SJSA1 (cell line): ENCODE measurements at places on chromosomes 3 and 15. TPM values are rescaled to one million over a fixed set of nuclear protein-coding genes. Genes with fewer than 3 reads are reported as not detected.

FAM81A gene
- total RNA-seq, result 1.6 and 2.8 TPM in 2 replicates

GPR62 gene
- not detected in 2 replicates for total RNA-seq

DNA sequence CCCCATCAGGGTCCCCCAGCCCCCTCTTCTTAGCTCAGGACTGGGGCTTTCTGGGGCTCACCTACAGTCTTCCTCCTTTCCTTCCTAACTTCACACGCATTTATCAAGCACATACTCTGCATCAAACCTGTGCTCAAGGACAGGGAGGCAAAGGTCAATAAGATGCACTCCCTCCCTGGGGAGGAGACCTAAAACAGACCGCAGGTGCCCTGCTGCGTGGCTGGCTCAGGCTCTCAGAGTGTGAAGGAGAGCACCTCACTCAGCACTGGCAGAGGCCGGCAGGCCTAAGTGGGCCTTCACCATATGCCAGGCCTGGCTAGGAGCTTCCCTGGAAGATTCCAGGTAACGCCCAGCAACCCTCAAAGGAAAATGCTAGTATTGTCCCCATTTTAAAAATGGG lies 16.5 kb downstream of the LIPC start:
- H3K36me3 ChIP-seq, result no peaks in the 10 kb centered on the region
- no peak overlapping the region for H3K4me3 ChIP-seq
- H3K4me1 ChIP-seq, result peaks cover 45% of the 10 kb centered on the region
- peak overlapping the region; percentile 79 for H3K27ac ChIP-seq
- no peak for DNase-seq

DNA sequence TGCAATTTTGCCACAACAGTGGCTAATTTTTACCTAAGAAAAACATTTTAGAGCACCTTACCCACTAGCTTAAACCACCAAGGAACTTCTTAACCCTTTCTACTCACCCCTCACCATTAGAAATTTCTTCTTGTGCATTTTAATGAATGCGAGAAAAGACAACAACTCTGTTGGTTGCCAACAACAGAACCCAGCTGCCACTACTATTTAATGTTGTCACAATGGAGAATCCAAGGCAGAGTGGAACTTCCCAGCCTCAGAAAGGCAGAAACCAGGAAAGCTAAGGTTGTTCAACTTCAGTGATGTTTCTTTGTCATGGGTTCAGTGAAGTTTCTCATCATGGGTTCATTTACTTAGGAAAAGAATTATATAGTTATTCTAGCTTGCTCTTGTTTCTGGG lies 325.2 kb upstream of the ARL6 start:
- DNase-seq, result no peak
- no peaks in the 10 kb centered on the region for H3K36me3 ChIP-seq
- no peaks in the 10 kb centered on the region for H3K27me3 ChIP-seq
- no peak overlapping the region for H3K27ac ChIP-seq
- H3K4me1 ChIP-seq, result no peaks in the 10 kb centered on the region

DNA sequence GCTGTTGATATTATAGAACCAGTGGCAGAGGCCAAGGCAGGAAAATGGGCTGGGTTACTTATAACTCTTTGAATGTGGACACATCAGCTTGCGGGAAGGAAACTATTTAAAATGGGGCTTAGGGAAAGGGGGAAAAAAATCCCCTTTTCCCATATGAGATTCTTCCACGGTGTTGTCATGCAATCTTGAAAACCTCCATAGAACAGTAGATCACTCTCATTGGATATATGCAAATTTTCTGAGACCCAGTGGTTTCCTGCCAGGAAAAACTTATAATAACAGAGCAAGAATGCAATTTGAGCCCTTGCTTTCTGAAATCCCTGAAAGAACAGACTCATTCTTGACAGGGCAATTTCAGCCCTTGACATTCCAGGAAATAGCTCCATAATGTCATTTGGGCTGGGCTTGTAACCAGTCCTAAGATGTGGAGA lies 31.1 kb downstream of the TMEM212 start:
- peaks cover 70% of the 10 kb centered on the region for H3K4me1 ChIP-seq
- no peaks in the 10 kb centered on the region for H3K36me3 ChIP-seq
- no peak overlapping the region for H3K4me3 ChIP-seq
- H3K27ac ChIP-seq, result peak overlapping the region; percentile 98
- DNase-seq, result peak; percentile 80

DNA sequence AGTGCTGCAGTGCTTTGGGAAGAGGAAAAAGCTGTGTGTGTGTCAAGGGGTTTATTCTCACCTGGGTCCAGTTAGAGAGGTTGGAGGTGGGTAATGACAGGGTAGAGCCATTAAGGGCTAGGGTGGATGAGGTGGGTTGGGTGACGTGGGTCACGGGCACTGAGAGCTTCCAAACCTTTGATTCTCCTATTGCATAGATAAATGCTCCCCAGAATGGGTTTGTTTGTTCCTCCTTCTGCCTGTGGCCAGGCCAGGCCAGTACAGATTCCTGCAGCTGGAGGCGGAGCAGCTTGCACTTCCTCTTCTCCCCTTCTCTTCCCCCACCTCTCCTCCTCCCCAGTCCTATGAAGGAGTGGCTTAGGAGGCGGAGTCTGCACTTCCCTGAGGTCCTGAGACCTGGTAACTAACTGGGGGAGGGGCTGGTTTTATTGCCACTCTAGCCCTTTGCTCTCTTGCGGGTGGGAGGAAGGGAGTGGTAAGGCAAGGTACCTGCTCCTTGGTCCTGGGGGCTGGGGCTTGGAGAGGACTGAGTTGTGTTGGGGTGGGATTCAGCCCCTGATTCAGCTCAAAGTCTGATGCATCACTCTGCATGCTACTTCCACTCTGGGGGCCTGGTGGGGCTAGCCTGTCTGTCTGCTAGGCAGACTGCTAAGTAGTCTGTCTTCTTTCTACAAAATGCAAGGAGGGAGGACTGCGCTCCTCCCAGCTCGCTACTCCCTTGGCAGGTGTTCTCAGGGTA lies 3.5 kb downstream of the SPINT1 start:
- DNase-seq, result no peak
- H3K4me1 ChIP-seq, result peaks cover 12% of the 10 kb centered on the region
- H3K27me3 ChIP-seq, result peaks cover 25% of the 10 kb centered on the region
- H3K27ac ChIP-seq, result no peak overlapping the region
- no peaks in the 10 kb centered on the region for H3K36me3 ChIP-seq
- H3K4me3 ChIP-seq, result no peak overlapping the region

GRCh38 chr3:16993227-16993626 lies 108.5 kb downstream of the PLCL2 start:
- no peak for DNase-seq
- no peaks in the 10 kb centered on the region for H3K4me1 ChIP-seq
- H3K36me3 ChIP-seq, result no peaks in the 10 kb centered on the region
- H3K27ac ChIP-seq, result no peak overlapping the region
- no peak overlapping the region for H3K4me3 ChIP-seq

DNA sequence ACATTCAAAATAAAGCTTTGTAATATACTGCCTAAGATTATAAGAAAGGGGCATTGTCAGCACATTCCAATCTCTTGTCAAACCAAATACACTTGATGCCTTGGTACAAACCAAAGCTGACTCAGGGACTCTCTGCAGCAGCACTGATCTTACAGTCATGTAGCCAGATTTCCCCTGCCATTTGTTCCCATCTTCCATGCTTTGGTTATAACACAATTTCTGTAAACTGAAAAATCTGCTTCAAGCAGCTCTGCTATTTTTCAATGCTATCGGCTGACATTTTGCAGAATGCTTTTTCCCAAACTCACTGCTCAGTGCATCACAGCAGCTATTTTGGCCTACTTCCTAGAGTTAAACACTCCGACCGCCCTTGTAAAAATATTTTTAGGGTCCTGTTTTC lies 18.2 kb downstream of the PLOD2 start:
- peaks cover 51% of the 10 kb centered on the region for H3K4me1 ChIP-seq
- DNase-seq, result peak; percentile 50
- H3K36me3 ChIP-seq, result no peaks in the 10 kb centered on the region; the same call in 1 of the 2 replicates
- peak overlapping the region; percentile 4; the same call in 1 of the 2 replicates for H3K27ac ChIP-seq
